Activated CD8-positive, alpha-beta memory T cell treated with anti-CD3 and anti-CD28 coated beads for 1 hour (primary cell): ENCODE measurements at places on chromosomes 5 and 9.
A peak's percentile ranks its signal among the peaks of the same experiment; 100 is the strongest.

- DNase-seq = no peak
Observed at GRCh38 chr9:137668203-137668602, 49.4 kb downstream of the EHMT1 start.

DNA sequence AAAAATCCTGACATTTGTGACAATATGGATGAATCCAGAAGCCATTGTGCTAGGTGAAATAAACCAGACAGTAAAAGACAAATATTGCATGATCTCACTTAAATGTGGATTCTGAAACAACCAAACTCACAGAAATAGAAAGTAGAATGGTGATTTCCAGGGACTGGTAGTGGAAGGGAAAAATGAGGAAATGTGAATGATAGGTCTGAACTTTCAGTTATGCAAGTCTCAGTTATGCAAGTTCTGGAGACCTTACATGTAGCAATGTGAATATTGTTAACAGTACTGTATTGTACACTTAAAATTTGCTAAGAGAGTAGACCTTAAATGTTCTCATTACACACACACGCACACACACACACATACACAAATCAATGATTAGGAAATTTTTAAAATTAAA lies 84.9 kb downstream of the SLCO4C1 start:
- no peak for DNase-seq

- peak; percentile 63 for DNase-seq
Observed at GRCh38 chr9:126722922-126723806, 81.7 kb upstream of the ZBTB43 start.

DNA sequence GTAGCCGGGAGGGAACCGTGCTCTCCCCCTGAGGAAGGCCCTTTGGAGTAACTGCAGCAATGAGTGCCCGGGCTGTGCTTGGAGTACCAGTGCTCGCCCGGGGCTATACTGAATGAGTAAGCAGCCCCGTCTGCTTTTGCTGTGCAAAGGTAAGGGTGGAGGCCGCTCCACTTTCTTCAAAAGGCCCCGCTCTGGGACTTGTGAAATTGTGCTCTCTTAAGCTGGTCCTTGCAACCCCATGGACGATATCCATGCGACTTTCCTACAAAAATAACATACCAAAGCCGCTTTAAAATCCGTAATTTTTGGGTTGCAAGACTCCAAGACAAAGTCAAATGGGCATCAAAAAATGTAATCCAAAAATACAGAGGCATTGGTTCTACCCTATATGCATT lies 578 bp upstream of the TNFAIP8 start:
- DNase-seq = no peak

GRCh38 chr5:40518485-40518917 lies 161.2 kb upstream of the PTGER4 start:
- no peak for DNase-seq

DNA sequence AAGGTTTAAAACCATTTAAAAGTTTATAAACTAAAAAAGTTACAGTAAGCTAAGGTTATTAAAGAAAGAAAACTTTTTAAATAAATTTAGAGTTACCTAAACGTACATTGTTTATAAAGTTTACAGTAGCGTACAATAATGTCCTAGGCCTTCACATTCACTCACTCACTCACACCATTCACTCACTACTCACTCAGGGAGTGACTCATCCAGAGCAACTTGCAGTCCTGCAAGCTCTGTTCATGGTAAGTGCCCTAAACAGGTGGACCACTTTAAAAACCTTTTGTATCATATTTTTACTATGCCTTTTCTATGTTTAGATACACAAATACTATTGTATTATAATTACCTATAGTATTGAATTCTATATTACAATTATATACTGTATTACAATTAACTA lies 190.8 kb upstream of the RASA1 start:
- no peak for DNase-seq

GRCh38 chr5:136600306-136600705 lies 235.0 kb upstream of the TRPC7 start:
- DNase-seq = no peak

GRCh38 chr9:26054600-26055520 lies 376.6 kb upstream of the TUSC1 start:
- no peak for DNase-seq

GRCh38 chr5:10902145-10902544 lies 141.1 kb upstream of the DAP start:
- no peak for DNase-seq

- no peak for DNase-seq
Observed at GRCh38 chr9:18233776-18234445, 240.0 kb upstream of the ADAMTSL1 start.

GRCh38 chr9:21976334-21976875 lies 17.8 kb downstream of the CDKN2A start:
- no peak for DNase-seq

DNA sequence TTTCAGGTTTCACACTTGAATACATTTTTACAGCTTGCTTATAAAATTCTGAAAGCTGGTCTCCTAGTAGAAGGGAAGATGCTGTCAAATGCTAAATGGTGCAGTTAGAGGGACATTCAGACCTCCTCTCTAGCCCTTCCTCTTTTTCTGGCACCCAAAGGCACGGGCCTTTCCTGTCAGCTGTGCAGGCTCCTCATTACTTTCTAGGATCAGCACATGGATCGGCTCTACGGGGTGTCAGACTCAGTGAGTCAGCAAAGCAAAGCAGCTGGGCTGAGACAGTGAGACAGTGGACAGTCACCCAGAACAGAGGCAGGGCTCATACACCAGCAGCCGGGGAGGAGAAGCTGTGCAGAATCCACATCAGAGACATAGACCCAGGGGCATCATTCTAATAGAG lies 80.0 kb upstream of the TNC start:
- no peak for DNase-seq

- DNase-seq = no peak
Observed at GRCh38 chr5:180395540-180396274, 42.6 kb upstream of the GFPT2 start.

GRCh38 chr5:165460911-165461310 lies 1955.5 kb downstream of the MAT2B start:
- no peak for DNase-seq

DNA sequence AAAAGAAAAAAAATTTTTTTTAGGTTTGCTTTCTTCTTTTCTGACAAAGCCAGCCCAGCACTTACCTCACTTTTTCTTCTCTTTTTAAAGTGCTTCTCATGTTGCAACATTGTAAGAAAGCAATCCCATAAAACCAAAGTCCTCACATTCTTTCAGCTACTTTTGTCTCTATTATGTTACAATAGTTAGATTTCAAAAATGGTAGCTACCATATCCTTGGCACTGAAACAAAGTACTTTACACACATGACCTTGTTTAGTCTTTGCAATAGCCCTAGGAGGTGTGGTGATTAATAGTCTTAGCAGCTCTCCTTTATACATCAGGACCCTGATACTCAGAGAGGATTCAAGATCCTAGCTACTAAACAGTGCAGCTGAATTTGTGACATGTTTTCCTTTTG lies 23.5 kb upstream of the CARTPT start:
- no peak for DNase-seq

DNA sequence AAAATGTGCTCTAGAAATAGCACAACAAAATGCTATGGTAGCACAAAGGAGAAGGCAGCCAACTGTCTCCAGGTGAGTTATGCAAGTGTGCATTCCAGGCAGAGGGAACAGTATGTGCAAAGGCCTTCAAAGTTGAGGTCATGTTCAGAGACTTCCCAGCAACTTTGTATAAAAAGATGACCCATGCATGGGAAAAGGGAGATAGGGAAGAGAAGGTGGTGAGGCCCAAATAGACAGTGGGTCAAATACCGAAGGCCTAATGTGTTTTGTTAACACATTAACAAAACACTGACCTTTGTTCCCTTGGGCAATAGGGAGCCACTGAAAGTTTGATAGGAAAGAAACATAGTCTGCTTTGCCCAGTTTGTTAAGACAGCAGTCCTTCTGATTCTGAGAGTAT lies 445.3 kb downstream of the EBF1 start:
- DNase-seq = no peak

DNA sequence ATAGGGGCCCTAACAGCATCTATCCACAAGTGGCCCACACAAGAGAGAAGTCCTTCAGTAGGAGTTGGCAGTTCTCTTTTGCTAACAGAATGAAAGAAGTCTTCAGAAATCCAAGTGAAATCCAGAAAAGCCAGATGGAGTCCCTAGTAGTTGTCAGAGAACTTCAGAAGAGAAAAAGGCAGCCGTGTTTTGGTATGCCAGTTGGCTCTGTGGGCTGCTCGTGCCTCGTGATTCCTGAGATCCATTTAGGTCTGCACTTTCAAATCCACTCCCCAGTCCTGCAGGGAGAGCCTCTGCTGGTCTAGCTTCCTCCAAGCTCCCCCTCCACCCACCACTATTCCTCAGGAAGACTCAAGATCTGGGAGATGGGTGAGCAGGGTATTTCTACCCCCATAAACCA lies 69.0 kb downstream of the CFAP90 start:
- no peak for DNase-seq

- DNase-seq = no peak
Observed at GRCh38 chr9:34579104-34579807, 10.3 kb downstream of the CNTFR start.

DNA sequence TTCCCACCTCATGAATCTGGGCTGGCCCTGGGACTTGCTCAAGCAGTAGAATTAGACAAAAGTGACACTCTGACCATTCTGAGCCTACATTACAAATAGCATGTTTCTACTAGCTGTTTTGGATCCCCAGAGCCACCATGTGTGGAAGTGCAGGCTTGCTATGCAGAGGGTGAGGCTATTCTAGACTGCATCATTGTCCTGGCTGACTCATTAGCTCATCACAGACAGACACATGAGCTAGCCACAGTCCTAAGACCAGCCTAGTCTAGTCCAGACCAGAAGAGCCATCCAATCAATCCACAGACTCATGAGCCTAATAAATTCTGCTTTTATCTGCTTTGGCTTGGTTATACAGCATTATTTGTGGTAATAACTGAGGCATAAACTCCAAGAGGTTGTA lies 351.9 kb downstream of the PRELID2 start:
- no peak for DNase-seq

DNA sequence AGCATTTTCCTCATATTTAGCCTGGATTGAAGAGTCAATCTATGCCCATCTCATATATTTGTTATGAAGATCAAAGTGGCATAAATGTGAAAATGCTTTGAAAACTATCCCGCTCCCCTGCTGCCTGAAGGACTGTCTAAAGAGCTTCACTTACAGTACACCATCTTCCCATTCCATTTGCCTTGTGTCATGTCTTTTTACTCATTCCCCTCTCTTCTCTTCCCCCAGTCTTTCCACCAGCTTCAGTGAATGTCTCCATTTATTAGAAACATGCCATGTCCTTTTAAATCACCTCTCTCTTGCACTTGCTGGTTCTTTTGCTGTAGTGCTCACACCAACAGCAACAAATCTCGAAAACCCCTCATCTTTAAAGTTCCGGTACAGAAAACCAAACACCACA lies 192.7 kb upstream of the SGCD start:
- no peak for DNase-seq

- DNase-seq = no peak
Observed at GRCh38 chr9:101440714-101441230, 5.2 kb upstream of the ALDOB start.

- DNase-seq = no peak
Observed at GRCh38 chr5:33588654-33589372, 148.0 kb downstream of the TARS1 start.

GRCh38 chr5:168015506-168015905 lies 275.9 kb upstream of the WWC1 start:
- DNase-seq = no peak

GRCh38 chr5:99169309-99169708 lies 240.5 kb upstream of the CHD1 start:
- DNase-seq = no peak

- DNase-seq = no peak
Observed at GRCh38 chr5:36045895-36046294, 20.8 kb downstream of the UGT3A2 start.

DNA sequence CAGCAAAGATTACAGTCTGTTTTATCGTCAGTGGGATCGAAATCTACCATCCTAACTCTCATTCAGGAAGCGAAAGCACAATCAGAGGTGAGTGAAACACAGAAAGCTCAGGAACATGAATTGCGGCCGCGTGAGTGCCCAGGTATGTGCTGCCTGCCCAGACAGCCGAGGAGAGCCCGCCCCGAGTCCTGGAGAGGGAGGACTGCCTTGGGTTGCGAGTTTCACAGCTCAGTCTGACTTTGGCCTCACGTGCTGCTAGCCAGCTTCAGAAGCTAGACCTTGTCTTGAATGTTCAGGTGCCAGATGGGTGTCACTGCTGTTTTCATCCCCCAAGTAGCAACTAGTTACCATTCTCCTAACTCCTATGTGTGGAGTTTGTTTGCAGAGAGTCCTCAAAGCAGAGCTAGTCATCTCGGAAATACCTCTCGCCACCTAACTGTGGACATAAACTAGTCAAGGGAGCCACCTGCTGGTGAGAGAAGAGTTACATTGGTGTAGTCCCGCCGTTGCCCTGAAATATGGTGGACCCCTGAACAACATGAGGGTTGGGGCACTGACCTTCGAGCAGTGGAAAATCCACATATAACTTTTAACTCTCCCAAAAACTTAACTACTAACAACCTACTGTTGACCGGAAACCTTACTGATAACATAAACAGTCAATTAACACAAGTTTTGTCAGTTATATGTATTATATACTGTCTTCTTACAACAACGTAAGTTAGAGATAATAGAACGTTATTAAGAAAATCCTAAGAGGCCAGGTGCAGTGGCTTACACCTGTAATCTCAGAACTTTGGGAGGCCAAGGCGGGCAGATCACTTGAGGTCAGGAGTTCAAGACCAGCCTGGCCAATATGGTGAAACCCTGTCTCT lies 80.9 kb downstream of the GOLPH3 start:
- peak; percentile 25 for DNase-seq

- no peak for DNase-seq
Observed at GRCh38 chr9:30310711-30311110, 2073.7 kb upstream of the ACO1 start.

DNA sequence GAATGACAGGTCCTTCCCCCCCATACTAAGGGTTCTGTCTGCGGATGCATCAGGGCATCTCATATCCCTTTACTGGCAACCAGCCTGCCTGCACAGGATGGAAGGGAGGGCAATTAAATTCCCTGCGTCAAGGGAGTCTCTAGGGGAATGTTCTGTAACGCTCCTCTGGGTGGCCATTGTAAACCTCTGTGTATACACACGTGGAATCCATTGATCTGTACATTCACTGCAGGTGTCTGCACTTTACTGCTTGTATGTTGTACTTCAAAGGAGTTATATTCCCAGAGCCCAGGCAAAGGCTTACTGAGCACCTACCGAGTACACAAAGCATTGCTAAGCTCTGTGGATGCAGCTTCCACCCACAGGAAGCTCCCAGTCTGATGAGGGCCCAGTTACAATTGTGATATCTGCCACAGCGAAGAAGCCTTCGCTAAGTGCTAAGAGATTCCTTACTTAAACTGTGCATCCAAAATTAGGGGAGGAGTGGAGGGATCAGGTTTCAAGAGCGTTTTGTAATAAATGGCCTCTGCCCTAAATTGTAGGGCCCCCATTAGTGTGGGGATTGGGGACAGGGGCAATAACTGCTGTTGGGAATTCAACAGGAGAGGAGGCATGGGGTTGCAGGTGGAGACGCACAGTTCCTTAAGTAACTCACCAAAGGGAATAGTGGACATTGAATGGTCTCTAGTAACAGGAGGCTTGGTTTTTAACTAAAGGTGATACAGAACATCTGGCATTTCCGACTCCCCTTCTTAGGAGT lies 1.5 kb upstream of the RETREG1 start:
- DNase-seq = no peak
